ENCODE measurements at places on chromosomes 4 and X.

GRCh38 chr4:6322761-6323566 is 53.3 kb downstream of the WFS1 start:
- DNase-seq: no peak

- DNase-seq: no peak
Measured at GRCh38 chr4:82713856-82714255, 84.7 kb downstream of the SCD5 start.

GRCh38 chr4:41796545-41797210 is 48.2 kb upstream of the PHOX2B start:
- no peak for DNase-seq

DNA sequence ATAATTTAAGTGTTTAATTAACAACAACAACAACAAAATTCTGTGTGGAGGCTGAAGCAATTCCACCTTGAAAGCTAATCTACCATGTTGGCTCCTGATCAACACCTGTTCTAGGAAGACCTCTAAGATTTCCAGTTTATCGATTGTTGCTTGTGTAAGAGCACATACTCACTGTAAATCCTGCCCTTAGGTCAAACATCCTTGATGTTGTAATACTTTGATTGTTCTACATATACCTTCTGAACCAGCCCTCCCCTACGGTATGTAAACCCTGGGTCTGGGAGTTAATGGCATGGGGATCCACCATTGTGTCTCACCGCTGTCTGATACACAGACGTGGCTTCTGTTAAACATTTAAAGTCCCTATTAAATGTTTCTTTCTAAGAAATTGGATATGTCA is 73.2 kb downstream of the RASL11B start:
- no peak for DNase-seq

- DNase-seq: no peak
Measured at GRCh38 chr4:187307131-187307530, 583.5 kb upstream of the FAT1 start.

GRCh38 chrX:115579327-115579726 is 18.4 kb downstream of the PLS3 start:
- peak; percentile 20 for DNase-seq

DNA sequence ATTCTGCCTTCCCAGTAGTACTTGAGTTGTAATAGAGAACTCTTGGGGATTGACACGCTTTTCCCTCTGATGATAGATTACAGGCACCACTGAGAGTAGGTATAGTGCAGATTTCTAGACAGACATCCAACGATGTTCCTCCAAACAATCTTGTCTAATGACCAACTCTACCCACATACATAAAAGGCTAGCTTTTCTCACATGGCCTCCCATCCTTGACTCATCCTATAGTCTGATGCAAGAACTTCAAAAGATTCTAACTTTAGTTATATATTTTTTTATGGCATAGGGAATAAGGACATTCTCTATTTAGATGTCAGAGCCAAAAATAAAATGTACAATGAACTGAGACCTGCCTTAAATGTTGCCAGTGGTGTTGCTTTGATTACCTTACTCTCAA is 60.9 kb downstream of the GLRA2 start:
- DNase-seq: no peak

DNA sequence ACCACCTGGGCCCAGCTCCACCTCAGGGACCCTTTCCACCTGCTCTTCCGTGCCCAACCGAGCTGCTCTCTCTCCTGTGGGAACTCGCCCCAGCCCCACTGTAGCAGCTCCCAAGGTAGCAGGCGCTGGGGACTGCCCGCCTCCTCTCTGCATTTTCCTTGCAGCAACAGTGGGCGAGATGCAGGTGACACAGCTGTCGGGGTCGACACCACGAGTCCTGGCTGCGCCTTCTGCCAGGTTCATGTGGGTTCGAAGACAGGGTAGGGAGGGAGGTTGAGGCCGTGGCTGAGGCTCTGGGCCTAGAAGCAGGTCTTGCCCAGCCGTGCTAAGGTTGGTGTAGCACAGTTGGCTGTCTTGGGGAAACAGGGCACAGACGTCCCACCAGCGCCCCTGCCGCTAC is 245.2 kb upstream of the FSTL5 start:
- no peak for DNase-seq

- DNase-seq: peak; percentile 51
Measured at GRCh38 chrX:17046478-17047097, 100.1 kb downstream of the REPS2 start.

- peak; percentile 55 for DNase-seq
Measured at GRCh38 chr4:165208741-165209388, 1.5 kb downstream of the KLHL2 start.

DNA sequence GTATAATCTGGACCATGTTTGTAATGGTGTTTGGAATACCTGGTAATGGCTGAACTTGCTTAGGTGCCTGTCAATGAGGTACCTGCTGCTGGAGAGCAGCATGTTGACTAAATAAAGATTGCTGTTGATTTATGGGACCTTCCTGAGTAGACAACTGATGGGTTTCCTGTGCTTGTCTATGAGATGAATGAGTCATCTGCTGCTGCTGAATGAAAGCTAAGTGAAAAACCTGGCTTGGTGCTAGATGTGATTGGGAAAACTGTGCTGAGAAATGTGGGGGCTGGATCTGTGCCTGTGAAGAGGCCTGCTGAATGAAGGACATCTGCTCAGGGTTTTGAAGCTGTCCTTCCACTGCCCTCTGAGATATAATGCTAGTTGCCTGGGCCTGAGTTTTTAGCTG is 69.6 kb downstream of the WNK3 start:
- no peak for DNase-seq

GRCh38 chr4:148200960-148201359 is 241.3 kb downstream of the NR3C2 start:
- no peak for DNase-seq

DNA sequence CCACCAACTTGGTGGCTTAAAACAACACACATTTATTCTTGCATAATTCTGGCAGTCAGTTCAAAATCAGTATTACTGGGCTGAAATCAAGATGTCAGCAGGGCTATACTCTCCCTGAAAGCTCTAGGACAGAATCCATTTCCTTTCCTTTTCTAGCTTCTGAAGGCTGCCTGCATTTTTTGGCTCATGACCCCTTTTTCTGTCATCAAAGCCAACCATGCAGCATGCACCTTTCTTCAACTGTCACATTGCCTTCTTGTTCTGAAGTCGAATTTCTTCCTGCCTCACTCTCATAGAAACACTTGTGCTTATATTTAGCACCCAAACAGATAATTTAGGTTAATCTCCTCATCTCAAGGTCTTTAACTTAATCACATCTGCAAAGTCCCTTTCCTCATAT is 79.8 kb upstream of the PPP1R2C start:
- DNase-seq: no peak

Data from activated CD4-positive, alpha-beta T cell treated with anti-CD3 and anti-CD28 coated beads, Interleukin-2, amount 50 U/mL, for 16 hours (primary cell).